A673 (cell line): ENCODE measurements at places on chromosomes 3 and 15.

DNA sequence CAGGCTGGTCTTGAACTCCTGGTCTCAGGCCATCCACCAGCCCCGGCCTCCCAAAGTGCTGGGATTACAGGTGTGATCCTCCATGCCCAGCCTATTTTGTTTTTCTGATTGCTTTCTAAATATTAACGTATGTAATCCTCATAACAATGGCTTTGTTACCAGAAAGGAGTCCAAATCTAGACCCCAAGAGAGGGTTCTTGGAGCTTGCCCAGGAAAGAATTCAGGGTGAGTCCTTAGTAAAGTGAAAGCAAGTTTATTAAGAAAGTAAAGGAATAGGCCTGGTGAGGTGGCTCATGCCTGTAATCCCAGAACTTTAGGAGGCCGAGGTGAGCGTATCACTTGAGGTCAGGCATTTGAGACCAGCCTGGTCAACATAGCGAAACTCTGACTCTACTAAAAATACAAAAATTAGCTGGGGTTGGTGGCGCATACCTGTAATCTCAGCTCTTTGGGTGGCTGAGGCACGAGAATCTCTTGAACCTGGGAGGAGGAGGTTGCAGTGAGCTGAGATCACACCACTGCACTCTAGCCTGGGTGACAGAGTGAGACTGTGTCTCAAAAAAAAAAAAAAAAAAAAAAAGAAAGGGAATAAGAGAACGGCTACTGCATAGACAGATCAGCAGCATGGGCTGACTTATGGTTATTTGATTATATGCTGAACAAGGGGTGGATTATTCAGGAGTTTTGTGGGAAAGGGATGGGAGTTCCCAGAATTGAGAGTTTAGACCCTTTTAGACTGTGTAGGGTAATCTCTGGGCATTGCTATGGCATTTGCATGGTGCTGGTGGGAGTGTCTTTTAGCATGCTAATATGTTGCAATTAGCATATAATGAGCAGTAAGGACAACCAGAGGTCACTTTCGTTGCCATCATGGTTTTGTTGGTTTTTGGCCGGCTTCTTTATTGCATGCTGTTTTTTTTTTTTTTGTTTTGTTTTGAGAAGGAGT lies 36.1 kb downstream of the TYRO3 start:
- no peak overlapping the region for H3K27ac ChIP-seq
- no peaks in the 10 kb centered on the region for H3K27me3 ChIP-seq
- no peak for DNase-seq

DNA sequence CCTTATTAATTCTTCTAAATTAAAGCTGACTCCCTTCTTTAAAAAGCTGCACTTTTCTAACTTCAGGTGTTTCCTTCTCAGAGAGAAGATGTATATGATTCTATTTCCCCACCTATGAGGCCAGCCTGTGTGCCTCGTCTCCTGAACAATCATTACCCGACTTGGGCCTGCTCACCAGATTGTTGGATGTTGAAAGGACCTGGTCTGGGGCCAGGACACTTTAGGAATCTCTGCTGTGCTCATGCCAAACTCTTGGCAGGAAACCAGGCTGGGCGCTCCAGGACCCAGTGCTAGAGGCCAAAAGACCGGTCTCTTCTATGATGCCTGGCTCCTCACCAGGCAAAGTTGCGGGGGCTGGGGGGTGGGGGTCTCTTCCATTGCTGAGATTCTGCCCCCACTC lies 16.9 kb upstream of the LRRC31 start:
- no peaks in the 10 kb centered on the region for H3K27me3 ChIP-seq
- H3K36me3 ChIP-seq = no peaks in the 10 kb centered on the region
- H3K27ac ChIP-seq = no peak overlapping the region
- no peaks in the 10 kb centered on the region for H3K4me1 ChIP-seq
- no peak for DNase-seq

- peaks cover 2% of the 10 kb centered on the region for H3K4me1 ChIP-seq
- DNase-seq = peak; percentile 57
- no peak overlapping the region for H3K27ac ChIP-seq
- H3K36me3 ChIP-seq = no peaks in the 10 kb centered on the region
- no peaks in the 10 kb centered on the region for H3K27me3 ChIP-seq
These were observed 14.5 kb downstream of the ZPLD1 start for GRCh38 chr3:102449341-102449740.

- DNase-seq = no peak
- H3K4me1 ChIP-seq = no peaks in the 10 kb centered on the region
- H3K4me3 ChIP-seq = no peak overlapping the region
- no peaks in the 10 kb centered on the region for H3K36me3 ChIP-seq
- H3K27me3 ChIP-seq = no peaks in the 10 kb centered on the region
These were observed 98.5 kb upstream of the MYO5C start for GRCh38 chr15:52394118-52394517.
